ENCODE measurements at places on chromosomes 3 and 15.

DNA sequence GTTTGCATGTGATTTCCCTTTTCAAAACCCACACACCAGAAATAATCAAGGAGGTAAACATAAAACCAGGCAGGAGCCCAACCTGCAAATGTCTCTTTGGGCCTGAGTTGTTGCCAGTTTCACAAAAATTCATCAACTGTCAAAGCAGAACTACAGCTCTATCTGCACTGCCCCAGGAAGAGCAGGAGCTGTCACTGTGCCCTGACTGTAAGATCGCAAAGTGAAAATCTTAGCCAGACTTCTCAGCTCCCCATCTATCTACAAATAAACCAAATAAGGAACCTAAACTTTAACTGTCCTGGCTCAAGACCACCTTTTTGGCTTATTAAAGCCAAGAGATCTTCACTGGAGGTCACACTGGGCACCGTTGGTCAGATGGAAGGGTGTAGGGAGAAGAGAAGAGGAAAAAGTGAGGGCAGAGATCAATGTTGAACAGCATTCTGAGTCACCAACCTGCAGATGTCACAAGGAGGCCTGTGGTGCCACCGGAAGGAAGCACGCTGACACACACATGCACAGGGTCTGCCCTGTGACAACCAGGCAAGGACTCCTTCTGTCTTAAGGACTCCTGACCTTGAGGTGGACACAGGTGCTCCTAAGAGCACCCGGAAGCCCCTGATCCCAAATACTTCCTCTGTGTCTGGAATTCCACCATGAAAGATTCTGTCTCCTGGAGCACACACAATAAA, 58.7 kb downstream of the RPN1 start:
- DNase-seq: no peak

GRCh38 chr15:47640901-47641300, 76.4 kb upstream of the SEMA6D start:
- DNase-seq: no peak

DNA sequence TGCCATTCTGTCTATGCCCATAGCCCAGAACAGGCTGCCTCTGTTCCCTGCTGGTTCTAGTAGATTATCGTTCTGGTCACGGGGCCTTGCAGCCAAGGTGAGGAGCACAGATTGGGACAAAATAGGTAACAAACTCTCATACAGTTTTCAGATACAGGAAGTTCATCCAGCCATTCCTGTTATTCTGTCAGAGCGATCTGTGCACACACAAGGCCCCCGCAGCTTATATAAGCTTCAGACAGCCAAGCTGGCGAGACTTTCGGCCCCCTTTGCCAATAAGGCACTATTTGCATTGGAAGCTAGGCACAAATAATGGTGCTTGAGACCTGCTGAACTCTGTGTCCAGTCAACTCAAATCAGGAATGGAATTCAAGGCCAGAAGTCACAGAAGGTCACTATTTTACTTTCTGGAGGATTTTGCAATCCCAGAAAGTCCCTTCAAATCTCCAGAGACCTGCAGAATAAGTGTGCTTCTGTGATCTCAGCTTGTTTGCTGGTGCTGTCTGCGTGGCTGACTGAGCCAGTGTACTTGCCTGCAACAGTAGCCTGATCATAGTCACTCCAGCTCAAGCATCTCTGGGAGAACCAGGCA, 69.4 kb downstream of the BFSP2 start:
- DNase-seq: no peak

DNA sequence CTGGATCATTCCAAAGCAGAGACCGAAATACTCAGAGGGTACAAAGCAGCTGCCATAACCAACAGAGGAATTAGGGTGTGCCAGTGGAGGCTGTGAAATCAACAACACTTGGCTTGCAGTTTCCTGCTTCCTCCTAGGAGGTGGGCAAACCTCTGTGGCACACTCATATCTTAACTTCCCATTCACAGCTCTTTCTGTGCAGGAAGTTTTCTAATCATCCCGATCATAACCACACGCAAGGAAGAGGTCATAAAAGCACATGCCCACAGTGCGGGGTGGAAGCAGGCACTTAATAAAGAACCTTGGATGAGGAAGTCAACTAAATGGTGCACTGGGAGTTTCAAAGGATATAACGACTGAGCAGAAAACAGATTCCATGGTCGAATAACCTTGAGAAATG, 5.1 kb downstream of the SCAMP2 start:
- no peak for DNase-seq

DNA sequence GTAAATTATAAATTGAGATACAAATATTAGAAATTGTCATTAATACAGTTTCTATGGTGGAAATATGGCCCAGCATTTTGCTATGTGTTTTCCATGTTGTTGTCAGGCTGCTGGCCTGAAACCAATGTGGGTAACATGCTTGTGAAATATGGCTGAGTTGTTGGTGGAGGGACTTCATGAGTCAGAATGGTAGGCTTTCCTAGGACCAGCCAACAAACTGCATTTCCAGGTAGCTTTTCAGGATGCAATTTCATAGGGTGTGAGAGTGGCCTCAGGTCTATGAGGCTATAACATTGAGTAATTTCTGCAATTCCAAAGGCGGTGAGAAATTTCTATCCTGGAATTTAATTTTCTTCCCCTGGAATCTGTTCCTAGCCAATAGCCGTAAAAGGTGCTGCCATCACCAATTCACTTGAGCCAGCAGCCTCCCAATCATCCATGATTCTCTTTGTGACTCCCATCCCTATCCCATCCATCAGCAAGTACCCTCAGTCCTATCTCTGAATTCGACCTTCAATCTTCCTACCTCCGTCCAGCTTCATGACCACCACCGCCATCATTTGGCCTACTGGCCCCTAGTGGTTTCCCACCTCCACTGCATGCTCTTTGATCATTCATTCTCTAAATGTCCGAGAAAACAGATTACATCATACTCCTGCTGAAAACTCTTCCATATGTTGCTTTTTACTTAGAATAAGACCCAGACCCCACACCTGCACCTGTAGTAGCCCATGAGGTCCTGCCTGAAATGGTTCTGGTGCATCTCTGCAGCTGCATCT, 276.6 kb upstream of the CFAP20DC start:
- no peak for DNase-seq

DNA sequence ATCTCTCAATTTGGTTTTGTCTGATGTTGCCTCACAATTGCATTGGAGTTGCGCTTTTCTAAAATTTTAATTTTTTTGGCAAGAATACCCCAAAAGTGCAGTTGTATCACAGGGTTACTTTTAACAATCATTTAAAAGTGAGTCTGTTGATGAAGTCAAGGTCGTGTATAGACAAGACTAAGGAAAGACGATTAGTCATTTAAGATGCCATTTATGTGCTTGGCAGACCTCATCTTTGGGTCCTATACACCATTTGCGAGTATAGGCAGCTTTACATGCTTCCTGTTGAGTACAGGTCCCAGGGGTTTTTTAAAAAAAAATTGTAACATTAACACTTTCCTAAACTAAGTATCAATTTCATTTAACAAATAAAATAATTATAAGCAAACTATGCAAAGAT, 12.5 kb downstream of the ARNT2 start:
- DNase-seq: no peak

- DNase-seq: no peak
Measured at GRCh38 chr3:59133311-59133710, 83.5 kb upstream of the CFAP20DC start.

- no peak for DNase-seq
Measured at GRCh38 chr15:66251790-66252684, 1.5 kb downstream of the MEGF11 start.

DNA sequence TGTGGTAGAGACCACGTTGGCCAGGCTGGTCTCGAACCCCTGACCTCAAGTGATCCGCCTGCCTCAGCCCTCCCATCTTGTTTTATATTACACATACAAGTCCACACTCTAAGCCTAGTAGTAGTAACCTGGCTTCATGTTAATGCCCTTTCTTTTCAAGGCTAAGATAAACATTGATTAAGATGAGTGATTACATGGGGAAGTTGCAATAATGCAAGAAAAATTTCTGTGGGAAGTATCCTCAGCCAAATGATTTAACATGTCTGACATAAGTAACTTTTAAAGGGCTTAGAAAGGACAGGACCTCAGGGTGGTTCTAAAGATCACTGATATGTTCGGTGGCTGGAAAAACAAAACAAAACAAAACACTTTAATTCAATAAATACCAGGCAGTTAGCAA, 72.1 kb downstream of the SFMBT1 start:
- DNase-seq: no peak

GRCh38 chr15:83380682-83381081, 66.5 kb upstream of the SH3GL3 start:
- no peak for DNase-seq

- no peak for DNase-seq
Measured at GRCh38 chr3:23966328-23966727, 21.2 kb downstream of the NR1D2 start.

- DNase-seq: no peak
Measured at GRCh38 chr3:24377218-24377993, 117.2 kb downstream of the THRB start.
